ENCODE measurements at places on chromosomes 12 and 14.

DNA sequence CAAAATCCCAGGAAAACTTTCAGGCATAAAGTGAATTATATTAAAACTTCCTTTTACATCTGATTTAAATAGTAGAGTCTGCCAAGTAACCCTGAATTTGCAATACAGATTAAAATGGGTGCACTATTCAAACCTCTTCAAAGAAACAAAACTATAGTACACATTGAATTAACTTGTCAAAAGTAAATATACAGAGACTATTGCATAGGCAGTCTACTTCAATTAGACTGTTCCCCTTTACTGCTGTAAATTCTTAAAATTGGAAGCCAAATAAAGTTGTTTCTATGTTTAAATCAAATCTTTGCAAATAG is 7.1 kb downstream of the KRAS start:
- no peak for DNase-seq

DNA sequence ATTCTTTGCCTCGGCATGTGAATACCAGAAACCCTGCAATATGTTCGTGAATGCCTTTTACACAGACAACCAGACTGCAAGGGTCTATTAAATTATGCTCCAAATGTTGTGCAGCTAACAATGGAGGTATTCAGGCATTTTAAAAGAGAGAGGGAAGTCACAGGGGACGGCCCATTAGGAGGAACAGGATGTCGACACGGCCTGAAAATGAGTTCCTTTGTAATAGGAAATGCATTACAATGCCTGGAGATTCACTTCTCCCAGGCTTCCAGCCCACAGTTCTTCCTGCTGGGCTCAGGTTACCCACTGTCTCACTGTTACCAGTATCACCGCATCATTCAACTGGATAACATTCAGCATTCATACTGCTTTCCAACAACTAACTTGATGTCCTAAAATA is 2.5 kb downstream of the DUSP6 start:
- no peak for DNase-seq

- no peak for DNase-seq
These were observed 11.6 kb upstream of the SYNDIG1L start for GRCh38 chr14:74437496-74438053.

- DNase-seq, result no peak
These were observed 65.7 kb downstream of the TTC9 start for GRCh38 chr14:70707138-70708038.

DNA sequence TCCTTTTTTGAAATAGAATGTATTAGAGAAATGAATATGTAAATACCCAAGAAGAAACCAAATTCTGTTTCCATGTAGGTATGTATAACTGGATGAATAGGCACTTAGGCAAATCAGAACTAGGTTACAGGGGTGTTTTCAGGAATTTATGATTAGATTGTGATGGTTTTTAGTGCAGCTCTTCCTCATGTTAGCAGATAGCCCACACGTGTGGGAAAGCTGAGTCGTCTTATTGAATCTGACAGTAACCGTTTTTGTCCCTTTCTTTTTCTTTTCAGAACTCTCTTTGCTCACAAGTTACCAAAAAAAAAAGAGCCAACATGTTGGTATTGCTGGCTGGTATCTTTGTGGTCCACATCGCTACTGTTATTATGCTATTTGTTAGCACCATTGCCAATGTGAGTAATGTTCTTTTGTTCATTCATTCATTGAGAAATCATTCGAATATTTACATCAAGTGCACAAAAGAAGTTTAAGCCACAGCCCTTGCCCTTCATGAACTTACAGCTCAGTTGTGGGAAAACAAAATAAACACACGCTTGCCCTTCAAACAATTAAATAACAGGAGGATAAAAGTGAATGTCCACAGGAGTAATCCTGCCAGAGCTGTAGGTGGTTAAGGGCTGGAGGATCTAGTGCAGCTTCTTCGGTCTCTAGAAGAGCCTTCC is 14.8 kb downstream of the EMP1 start:
- DNase-seq, result no peak

GRCh38 chr12:6080149-6081045 is 44.1 kb downstream of the VWF start:
- DNase-seq, result no peak

GRCh38 chr12:65962921-65963861 is 138.9 kb downstream of the HMGA2 start:
- no peak for DNase-seq

GRCh38 chr12:100170313-100170858 is 27.7 kb upstream of the BLTP3B start:
- DNase-seq, result no peak

DNA sequence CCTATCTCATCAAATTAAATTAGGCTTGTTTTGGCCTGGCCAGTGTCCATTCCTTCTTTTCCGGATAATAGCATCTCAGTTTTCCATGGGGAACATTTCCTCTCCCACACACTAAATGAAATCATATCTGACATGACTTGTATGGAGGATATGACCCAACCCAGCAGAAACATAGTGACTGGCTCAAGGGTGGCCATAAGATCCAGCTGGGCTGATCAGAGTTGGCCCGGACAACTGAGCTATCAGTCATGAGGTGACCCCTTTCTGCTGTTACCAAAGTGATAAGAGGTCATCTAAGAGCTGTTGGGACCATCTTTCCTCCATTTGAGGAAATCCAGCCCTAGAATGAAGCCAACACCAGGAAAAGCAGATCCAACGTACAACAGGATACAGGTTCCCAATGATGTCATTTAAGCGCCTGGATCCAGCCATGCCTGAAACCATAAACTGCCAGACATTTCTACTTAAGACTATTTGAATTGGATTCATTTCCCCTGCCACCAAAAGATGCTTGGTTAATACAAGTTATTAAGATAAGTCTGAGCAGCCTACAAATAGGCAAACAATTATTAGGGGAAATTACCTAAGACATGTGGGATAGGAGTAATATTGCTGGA is 20.7 kb upstream of the NCOR2 start:
- DNase-seq, result no peak

DNA sequence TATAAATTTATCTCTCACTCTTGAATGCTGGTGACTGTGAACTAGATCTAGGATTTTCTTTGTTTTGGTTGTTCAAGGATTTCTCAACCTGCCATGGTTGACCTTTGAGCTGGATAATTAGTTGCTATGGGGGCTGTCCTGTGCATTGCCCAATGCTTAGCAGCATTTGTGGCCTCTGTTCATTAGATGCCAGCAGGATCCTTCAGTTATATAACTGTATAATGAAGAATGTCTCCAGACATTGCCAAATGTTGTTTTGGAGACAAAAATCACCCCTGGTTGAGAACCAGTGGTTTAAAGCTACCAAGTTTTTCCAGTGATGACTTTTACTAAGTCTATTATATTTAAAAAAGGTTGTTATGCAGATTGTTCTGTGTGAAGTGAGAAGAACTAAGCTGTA is 147.9 kb upstream of the STXBP6 start:
- DNase-seq, result no peak

GRCh38 chr12:9134981-9135628 is 19.4 kb upstream of the A2M start:
- no peak for DNase-seq

DNA sequence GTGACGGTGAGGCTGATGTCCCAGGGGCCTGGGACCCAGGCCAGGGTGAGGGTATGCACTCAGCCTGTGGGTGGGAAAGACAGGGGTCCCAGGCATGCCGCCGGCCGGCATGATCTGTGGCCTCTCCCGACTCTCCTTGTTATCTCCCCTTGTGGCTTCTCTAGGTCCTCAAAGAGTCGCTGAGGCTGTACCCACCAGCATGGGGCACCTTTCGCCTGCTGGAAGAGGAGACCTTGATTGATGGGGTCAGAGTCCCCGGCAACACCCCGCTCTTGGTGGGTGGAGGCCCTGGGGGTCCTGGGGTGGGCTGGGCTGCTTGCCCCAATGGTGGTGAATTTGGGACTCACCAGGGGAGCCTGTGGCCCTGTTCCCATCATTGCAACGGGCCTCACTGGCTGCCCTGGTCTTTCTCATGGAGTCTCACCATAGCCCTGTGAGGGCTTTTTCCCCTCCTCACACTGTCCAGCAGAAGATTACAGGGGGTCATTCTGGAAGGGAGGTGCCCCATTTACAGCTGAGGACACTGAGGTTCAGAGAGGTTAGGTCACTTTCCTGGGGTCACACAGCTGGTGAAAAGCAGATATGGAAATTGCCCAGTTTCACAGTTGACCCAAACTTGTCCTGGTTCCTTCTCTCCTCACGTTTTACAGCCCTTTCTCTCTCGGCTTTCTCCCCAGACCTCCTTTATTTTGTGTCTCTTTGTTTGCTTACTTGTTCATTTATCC is 37.9 kb downstream of the CYP46A1 start:
- DNase-seq, result no peak

- DNase-seq, result no peak
These were observed 5.5 kb upstream of the CCDC175 start for GRCh38 chr14:59582161-59582560.

DNA sequence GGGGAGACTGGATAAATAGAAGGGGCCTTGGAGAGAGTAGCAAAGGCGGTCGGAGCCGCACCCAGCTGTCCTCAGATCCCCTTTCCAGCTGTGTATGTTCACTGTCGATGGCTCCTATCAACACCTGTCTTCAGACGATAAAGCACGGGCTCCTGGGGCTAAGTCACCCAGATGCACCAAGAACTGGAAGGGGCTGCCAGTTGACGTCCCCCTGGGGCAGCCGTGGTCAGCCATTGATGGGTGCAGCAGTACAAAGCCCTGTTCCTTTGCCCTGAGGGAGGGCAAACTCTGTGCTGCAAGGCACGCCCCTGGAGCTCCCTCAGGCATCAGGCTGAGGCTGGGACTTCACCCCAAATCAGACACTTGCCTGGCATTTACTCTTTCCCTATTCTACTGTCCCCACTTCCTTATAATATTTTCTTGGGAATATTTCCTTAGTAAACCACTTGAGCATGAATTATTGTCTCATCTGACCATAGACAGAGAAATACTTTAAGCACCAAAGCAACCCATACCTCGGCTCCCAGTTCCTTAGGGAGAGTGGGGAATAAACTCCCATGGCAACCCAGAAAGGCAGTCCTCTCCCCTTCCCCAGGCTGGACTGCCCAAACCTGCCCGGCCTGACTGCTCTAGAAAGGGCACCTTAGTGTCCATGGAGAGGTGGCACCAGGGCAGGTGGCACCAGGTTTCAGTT is 59.6 kb upstream of the SCN8A start:
- no peak for DNase-seq

GRCh38 chr12:123057513-123058265 is 77.2 kb downstream of the ARL6IP4 start:
- no peak for DNase-seq

DNA sequence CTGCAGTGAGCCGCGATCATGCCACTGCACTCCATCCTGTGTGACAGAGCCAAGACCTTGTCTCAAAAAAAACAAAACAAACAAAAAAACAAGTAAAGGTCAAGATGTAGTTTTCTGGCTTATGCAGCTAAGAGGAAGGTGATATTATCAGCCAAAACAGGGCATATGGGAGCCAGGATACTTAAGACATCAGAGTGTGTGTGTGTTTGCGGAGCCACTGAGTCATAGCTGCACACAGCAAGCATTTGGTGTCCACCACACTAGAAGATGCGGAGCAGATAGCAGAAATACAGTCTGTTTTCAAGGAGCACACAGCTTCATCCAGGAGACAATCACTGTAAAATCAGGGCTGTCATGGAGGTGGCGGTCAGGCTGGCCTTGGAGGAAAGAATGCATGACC is 72.6 kb upstream of the REP15 start:
- no peak for DNase-seq

DNA sequence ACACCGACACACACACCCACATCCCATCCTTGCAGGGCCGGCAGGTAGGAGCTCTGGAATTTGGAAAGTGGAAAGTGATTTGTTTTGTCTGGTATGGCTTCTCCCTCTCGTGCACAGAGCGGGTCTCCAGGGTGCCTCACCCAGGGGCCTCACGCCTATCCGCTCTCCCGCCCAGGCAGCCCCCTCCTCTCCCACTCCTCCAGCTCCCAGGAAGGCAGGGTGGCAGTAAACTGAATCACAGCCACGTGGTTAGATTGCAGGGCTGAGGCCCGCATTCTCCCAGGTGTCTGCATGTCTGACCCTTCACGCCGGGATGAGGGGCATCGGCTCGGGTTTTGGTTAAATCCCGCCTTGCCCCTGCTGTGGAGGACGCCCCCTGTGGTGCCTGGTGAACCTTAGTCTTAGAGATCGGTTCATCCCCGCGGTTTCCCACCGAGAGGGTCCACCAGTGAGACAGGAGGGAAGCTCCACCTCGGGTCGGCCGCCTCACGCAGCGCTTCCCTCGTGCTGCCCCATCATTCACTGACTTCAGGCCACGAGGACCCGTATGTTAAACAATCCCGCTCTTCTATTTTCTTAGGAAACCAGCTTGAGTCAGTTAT is 64.4 kb downstream of the ADGRD1 start:
- DNase-seq, result no peak

GRCh38 chr12:27285403-27285802 is 41.3 kb downstream of the STK38L start:
- DNase-seq, result no peak

All from effector memory CD4-positive, alpha-beta T cell (primary cell).